H4 (cell line): ENCODE measurements at places on chromosomes 3 and 15.
A peak's percentile ranks its signal among the peaks of the same experiment; 100 is the strongest.

GRCh38 chr15:72920551-72920950, 131.7 kb upstream of the NEO1 start:
- no peak for DNase-seq

GRCh38 chr3:87867001-87867400, 191.8 kb downstream of the CGGBP1 start:
- DNase-seq = no peak

- DNase-seq = peak; percentile 75
Measured at GRCh38 chr3:157436583-157437291, at the start of gene PTX3. TSS of gene PTX3 (plus strand) at chr3:157436850. CDS start at chr3:157436934, 84 bp downstream.

DNA sequence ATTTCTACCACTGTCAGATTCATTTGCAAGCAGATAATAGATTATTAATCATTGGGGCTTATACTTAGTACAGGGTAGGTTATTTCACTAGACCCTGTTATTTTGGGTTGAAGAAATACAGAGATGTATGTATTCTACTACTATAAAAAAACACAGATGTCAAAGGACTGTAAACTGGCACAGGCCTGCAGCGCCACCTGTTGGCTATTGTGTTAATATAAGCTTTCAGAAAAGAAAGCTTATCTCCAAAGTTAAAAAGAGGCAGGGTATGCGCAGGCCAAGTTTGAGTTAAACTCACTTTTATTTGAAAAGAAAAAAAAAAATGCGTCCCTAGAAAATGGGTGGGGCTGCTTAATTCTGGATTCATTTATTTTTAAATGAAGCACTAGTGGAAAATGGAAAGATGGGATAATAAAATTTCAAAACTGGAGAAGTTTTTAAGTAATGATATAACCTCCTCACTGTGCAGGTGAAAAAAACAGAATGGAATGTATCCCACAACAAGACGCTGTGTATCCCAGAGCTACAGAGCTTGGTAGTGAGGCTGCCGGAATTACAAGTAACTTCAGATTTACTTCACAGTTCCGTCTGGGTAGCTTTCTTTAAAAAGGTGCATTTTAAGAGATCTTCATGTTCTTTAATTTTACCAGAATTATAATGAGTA, 407.2 kb upstream of the TGFBR2 start:
- DNase-seq = peak; percentile 10

DNA sequence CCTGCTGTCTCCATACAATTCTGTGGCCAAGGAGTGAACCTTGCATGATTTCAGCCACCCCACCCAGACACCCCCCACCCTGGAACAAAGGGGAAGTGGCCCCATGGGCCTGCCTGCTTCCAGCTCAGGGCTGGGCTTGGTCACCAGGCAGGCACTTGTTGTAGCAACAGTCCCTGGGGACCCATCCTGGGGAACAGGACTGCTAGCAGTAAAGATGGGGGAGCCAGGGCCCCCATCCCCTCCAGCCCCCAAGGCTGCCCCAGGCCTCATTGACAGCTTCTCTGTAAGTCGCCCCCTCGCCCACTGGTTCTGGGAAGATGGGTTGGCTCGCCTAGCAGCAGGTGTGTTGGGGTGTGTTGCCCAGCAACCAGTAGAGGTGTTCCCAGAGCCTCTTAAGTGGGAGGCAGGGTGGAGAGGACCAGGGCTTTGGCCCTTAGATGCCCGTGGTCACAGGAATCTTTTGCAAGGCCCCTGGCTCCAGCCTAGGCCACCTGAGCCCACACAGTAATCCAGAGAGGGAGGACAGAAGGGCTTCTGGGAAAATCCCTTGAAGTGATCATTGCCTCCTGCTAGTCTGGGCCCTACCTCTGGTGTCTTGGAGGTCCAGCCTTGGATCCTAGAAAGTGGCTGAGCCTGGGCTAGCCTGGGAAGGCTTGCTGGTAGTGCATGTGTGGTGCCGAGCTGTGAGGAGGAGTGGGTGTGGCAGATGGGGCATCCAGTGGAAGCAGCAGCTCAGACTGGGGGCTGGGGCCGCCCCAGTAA, 48.9 kb downstream of the CYP11A1 start:
- DNase-seq = no peak

GRCh38 chr3:76300746-76301145, 515.4 kb upstream of the ZNF717 start:
- no peak for DNase-seq

- DNase-seq = no peak
Measured at GRCh38 chr15:31458596-31459399, 132.2 kb downstream of the KLF13 start.

- DNase-seq = no peak
Measured at GRCh38 chr3:8882642-8883041, 80.6 kb downstream of the RAD18 start.

DNA sequence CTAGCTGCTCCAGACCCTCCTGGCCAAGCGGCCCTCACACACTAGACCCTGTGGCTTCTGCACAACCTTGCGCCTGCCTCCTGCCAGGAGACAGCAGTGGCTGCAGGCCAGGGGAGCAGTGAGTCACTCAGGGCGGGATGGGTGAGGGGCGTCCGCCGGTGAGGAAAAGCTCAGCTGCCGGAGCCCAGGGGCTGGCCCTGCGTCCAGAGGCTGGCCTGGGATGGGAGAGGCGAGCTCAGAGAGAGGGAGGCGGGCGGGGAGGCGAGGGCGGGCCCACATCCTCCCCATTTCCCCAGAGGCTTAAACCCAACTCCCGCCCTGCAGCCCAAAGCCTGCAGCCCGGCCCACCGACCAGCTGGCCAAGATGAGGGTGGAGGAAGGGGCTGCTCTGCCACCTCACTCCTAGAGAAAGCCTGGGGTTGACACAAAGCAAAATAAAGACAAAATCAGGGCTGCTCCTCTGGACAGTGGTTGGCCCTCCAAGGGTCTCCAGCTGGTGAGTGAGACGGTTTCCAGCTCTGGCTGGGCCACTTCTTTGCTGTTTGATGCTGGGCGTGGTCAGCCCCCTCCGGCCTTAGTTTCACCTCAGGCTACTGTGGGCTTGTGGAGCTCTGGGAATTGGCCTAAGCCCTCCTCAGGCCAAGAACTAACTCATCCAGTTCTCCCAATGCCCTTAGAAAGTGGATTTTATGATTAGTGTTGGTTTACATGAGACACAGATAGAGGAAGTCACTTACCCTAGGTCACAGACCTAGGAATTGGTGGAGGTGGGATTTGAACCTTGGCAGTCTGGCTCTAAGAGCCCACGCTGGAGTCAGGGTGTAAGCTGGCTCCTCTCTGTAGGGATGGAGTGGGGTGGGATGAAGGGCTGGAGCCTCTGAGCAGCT, 50.6 kb downstream of the IQSEC1 start:
- peak; percentile 93 for DNase-seq

GRCh38 chr3:194233150-194233549, 97.2 kb downstream of the HES1 start:
- no peak for DNase-seq

DNA sequence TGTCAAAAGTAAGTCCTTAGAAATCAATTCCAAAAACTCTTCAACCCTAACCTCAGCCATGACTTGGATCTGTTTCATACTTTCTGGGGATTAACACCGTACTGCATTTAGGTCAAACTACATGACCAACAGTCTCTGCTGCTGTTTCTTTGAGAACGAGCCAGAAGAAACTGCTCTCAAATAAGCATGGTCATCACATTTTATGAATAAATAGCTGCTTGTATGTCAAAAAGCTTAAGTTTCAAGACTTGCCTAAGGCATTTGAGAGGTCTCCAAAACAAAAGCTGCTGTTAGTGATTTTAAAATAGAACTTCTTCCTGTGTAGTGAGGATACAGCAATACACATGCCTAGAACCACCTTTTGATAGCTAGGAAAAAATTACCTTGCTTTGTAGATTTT, 166.3 kb upstream of the CHRM5 start:
- peak; percentile 14 for DNase-seq
